ENCODE measurements at places on chromosomes 1 and 21.

DNA sequence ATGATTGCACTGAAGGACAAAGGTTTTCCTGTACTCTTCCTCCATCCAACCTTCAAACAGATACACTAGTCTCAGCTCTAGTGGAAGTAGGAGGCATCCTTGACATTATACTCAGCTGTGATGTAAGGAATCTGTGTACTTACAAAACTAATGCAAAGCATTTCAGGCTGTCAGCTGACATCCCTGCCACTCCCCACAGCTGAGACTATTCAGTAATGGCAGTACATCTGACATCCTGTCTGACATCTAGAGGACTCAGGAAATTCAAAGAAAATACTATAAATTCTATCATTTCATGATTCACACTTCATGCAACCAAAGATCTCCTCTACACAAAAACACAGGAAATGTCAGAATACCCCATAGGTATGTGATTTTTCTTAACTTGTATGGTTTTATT lies 325.8 kb downstream of the SMYD3 start:
- DNase-seq, result no peak

GRCh38 chr1:218588540-218589172 lies 243.5 kb downstream of the TGFB2 start:
- DNase-seq, result no peak

GRCh38 chr21:28982637-28983036 lies 10.0 kb downstream of the LTN1 start:
- DNase-seq, result no peak

GRCh38 chr1:22325531-22326371 lies 125.9 kb upstream of the ZBTB40 start:
- DNase-seq, result no peak

GRCh38 chr1:196607981-196608380 lies 259 bp downstream of the KCNT2 start:
- no peak for DNase-seq

DNA sequence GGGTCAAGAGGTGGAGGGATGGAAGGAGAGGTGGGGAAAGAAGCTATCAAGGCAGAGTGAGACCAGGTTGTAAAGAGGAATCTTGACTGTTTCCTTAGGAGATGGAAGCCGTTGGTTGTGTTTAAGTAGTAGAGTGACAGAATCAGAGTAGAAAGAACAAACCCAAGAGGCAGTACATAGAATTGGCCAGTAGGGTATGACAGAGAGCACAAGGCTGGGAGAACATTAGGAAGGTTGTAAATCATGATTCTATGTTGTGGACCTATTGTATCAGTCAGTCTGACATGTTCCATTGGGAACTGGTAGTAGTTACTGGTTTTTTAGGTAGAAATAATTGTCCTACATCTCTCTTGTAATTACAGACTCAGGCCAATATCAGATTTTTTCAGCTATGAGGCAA lies 486.9 kb upstream of the USP24 start:
- DNase-seq, result no peak

DNA sequence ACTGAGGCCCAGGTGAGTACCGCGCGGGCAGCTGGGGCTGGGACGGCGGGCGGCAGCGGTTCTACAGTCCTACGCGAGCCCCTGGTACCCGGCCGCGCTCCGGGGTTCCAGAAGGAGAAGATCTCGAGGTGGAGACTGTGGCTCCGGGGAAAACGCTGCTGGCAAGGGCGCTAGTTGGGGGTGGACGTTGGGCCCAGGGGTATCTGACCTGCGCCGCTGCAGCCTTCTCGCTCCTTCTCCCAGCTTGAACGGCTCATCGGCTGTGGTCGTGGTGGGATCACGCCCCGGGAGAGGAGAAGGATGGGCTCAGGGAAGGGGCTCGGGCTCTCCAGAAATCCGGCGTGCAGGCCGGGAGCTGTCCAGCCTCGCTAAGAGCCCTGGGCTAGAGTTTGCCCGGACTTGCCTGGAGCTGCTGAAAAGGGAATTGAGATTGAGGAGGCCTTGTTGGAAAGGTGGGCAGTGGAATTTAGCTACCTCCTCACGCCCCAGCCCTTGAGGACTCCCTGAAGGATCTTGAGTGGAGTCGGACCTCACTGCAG lies 1.1 kb upstream of the POU3F1 start:
- DNase-seq, result no peak

DNA sequence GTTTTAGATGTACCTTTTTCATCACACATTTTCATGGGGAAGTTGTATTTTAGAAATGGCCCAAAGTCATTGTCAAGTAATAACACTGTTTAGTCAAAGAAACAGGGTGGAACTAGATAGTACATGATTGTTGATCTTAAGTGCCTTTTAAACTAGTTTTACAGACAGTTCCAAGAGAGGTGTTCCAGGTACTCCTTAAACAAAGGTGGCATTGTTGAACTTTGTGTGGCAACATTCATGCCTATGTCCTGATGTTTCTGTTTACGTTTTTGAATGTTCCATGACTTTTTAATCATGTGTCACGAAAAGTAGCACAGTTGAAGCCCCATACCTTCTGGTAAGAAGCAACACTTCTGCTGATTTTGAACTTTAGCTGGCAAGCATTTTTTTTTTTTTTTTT lies 9.1 kb upstream of the SH3D21 start:
- DNase-seq, result no peak

DNA sequence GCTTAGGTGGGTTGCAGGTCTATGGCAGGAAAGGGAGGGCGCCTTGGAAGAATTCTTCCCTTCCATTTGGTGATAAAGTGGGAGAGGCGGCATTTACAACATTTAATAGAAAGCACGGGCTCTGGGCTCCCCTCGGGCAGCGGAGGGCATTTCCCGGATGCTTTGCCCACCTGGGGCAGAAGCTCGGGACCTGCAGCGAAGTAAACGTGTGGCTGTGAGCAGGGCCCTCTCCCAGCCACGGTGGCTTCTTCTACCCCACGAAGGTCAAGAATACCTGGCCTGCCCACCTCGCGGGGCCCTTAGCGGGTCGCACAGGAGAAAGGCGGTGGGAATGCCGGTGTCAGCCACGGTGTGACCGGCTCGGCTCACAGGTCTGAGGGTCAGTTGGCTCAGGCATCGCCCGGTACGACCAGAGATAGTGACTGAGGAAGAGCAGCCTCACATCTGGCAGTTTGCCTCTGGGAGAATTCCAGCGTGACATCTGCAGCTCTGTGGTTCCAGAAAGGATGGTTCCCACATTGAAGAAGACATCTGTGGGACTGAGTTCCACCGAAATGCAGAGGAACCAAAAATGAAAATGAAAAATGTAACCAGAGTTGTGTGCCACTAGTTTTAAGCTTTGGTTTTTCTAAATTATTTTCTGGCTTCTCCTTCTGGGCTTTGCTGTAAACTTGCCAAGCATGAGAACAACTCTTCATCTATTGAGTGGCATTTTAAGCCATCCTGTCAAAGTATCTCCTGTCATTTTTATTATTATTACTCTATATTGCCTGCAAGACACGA lies 720 bp upstream of the F3 start:
- DNase-seq, result no peak

DNA sequence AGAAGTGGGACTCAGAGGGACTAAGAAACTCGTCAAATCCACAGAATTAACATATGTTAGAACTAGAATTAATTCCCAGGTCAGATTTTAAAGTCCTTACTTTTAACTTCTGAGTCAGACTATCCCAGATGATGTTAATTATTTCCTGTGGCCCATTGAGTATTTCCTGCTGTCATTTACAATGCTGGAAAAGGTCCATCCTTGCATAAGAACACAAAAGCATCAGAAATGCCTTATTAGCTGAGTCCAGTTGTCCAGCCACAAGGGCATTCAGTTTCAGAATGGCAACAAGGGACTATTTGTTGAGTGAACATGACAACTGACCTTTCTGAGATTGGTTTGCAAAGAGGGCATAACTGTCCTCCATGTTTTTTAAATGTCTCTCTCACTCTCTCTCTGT lies 16.5 kb upstream of the HIVEP3 start:
- DNase-seq, result no peak

- DNase-seq, result peak; percentile 16
These were observed 8.9 kb upstream of the LEMD1 start for GRCh38 chr1:205430696-205431305.

DNA sequence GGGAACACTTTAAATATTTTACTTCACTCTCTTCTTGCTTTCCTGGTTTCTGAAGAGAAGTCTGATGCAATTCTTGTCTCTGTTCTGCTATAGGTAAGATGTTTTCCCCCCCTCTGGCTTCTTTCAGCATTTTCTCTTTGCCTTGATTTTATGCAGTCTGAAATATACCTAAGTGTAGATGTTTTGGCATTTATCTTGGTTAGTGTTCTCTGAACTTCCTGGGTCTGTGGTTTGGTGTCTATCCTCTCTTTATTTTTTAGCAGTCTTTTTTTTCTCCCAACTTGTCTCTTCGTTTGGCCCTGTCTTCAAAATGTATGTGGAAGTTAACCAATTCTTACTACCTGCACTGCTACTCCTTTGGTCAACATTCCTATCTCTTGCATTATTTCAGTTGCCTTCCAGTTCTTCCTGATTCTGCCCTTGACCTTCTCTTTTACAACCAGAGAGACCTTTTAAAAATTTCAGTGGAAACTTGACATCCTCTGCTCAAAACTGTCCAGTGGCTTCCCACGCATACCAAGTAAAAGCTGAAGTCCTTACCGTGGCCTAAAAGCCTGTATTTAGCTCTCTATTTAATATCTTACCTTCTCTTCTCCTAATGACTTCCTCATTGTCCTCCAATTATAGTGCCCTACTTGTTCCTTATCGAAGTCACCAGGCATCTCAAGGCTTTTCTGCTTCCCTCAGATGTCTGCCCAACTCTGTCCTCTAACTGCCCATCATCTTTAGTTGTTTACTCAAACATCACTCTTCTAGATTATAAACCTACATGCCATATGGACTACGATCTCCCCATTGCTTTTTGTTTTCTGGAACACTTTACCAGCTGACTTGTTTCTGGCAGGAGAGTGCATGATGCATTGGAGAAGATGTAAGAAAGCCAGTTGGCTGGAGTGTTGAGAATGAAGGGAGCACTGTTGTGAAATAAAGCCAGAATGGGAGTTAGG lies 40.9 kb downstream of the RAP1A start:
- no peak for DNase-seq

GRCh38 chr21:45330075-45330781 lies 42.5 kb upstream of the POFUT2 start:
- DNase-seq, result no peak

DNA sequence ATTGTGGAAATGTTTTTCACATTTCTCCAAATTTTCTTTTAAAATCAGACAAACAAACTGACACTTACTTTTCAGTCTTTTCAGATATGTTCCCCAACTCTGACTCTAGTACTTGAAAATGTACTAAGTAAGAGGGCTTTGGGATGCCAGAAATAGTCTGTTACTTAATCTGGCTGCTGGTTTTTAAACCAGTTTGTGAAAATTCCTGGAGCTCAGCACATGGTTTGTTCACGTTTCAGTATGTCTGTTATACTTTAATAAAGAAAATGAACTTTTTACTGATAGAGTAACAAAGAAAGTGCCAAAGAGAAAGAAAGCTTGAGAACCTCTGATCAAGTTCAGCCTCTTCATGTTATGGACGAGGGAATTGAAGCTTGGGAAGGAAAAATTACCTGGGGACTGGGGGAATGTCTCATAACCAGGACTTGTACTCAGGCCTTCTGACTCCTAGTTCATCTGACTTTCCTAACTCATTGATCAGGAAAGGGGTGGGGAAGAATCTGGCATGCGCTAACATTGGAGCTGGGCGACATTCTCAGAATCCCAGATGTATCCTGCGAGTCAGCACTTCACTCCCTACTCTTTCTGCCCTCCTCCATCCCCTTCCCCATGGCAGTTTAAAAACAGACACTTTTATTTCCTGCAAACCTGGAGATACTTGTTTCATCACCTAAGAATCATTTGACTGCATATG lies 30.8 kb upstream of the DNAJC6 start:
- DNase-seq, result no peak

- no peak for DNase-seq
These were observed 145.1 kb downstream of the KCNJ6 start for GRCh38 chr21:37771181-37771580.

DNA sequence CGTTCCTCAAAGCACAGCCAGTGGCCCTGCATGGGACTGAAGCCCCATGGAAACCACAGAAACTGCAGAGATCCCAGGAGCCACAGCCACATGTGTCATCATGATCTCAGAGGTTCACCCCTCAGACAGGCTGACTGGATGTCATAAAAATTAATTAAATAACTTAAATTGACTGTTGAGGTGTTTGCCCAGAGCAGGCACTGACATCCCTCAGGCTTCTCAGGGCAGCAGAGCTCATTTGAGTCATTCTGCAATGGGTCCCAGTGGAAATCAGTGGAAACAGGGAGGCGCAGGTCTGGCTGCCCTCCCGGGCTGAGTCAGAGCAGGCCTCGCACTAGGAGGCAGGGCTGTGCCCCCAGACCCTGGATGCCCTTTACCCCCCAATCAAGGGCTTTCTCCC lies 135.1 kb downstream of the CDC7 start:
- DNase-seq, result no peak

- DNase-seq, result no peak
These were observed 131.8 kb upstream of the GREM2 start for GRCh38 chr1:240743705-240744104.

DNA sequence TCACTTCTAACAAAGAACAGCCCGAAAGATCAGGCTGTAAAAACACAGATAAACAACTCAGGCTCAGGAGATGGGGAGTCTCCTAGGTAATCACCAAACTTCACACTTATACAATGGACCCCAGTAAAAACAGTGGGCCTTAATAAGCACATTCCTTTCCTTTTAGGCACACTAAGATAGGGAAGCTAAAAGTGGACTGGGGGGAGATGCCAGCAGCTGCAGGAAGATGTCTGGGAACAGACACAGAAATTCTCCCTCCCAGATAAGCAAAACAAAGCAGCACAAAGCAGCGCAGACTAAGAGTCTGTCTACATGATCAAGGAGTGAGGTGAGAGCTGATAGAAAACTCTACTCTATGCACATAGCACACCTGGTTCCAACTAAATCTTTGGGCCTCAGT lies 29.0 kb upstream of the CTBS start:
- DNase-seq, result no peak

DNA sequence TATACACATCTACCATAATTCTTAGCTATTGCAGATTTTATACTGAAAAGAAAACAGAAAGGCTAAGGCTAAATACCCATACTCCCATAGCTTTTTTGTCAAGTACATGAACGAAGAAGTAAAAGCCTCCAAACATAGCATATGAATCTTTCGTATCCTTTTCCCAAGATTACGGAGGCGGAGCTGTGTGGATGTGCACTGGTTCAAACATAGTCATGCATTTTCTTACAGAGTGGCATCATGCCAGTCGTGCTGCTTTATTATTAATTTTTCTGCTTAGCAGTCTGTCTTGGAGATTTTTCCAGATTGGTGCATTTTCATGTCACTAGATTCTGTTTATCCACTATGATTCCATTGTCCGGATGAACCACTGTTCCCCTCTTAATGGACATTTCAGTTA lies 118.7 kb upstream of the RUNX3 start:
- no peak for DNase-seq

GRCh38 chr1:113850127-113850796 lies 21.2 kb downstream of the PTPN22 start:
- DNase-seq, result no peak

GRCh38 chr1:43671193-43671592 lies 21.2 kb downstream of the KDM4A start:
- DNase-seq, result no peak

GRCh38 chr21:44802396-44803153 lies 955 bp upstream of the UBE2G2 start:
- DNase-seq, result no peak

- no peak for DNase-seq
These were observed 10.0 kb downstream of the MAEL start for GRCh38 chr1:166999075-166999474.
